ENCODE measurements at places on chromosomes 16 and 17.

DNA sequence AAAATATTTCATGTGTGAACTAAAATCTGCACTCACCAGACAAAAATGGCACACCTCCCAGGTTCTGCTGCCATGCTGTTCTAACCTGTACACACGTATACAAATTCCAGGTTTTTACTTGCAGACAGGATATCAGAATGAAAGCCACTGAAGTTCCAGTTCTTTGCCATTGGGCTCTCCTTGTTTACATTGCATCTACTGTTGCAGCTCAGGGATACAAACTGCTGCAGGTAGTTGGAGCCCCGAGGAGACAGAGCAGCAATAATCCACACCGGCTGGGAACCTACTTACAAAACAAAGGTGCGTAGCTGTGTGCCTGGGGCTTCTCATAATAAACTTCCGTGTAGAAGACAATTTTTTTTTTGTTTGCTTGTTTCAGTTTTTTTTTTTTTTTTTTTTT, 59.6 kb downstream of the HAPSTR1 start:
- no peak for DNase-seq

- DNase-seq, result peak; percentile 60
Observed at GRCh38 chr16:578870-579405, 9.2 kb downstream of the PIGQ start.

- DNase-seq, result no peak
Observed at GRCh38 chr17:50381920-50382319, 8.9 kb downstream of the EME1 start.

- DNase-seq, result no peak
Observed at GRCh38 chr17:82944990-82945389, 105.2 kb upstream of the ZNF750 start.

GRCh38 chr17:58531661-58532554, 17.5 kb upstream of the MTMR4 start:
- DNase-seq, result peak; percentile 60
